ENCODE measurements at places on chromosomes 12 and 14.

- DNase-seq = no peak
Measured at GRCh38 chr12:114430306-114430705, 24.4 kb upstream of the TBX5 start.

GRCh38 chr12:53781228-53781801 lies 29.5 kb upstream of the CISTR start:
- DNase-seq = no peak

DNA sequence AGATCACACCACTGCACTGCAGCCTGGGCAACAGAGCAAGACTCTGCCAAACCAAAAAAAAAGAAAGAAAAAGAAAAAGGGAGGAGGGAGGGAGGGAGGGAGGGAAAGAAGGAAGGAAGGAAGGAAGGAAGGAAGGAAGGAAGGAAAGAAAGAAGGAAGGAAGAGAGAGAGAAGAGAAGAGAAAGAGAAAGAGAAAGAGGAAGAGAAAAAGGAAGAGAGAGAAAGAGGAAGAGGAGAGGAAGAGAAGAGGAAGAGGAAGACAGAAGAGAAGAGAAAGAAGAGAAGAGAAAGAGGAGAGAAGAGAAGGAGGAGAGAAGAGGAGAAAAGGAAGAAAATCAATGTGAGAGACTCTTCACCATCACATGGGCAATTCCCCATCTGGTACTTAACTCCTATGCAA lies 57.6 kb upstream of the CRACR2A start:
- no peak for DNase-seq

DNA sequence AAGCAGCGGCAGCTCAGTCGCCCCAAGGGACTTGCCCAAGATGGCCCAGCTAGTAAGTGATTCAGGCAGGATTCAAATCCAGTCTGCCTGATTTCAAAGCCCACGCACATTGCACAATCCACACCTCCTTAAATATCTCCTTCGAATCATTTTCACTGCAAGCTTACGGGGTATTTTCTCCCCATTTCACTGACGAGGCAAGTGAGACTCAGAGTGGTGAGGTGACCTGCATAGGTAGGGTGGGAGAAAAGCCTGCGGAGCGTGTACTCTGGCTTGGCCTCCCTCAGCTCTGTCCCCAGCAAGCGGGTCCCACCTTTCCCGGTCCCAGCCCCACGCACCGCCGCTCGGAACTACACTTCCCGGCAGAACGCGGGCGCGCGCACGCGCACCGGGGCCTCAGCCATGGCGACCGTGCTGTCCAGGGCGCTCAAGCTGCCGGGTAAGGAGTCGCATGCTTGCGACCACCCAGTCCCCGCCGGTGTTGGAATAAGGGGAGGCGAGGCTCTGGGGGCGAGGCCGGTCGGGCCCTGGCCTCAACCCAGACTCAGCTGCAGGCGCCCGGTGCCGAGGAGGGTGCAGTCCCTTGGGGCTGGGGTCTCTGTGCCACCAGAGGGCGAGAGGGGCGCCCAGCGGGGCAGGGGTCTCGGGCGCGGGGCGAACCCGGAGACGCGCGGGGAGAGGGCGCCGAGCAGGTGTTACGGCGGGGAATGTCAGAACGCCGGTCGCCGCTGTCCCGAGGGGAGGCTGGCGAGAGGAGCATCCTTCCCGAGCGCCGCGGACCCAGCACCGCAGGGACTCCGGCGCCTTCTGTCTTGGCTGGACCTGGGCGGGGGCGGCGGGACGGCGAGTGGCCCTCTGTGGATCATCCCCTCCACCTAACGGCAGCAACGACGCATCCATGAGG lies at the start of gene FAM234B:
TSS of gene FAM234B (plus strand) at position 380 of the 904 bp plus-strand sequence. CDS start at position 403, 23 bp downstream.
- peak; percentile 84 for DNase-seq

GRCh38 chr14:35992816-35993683 lies 166.9 kb downstream of the BRMS1L start:
- no peak for DNase-seq

DNA sequence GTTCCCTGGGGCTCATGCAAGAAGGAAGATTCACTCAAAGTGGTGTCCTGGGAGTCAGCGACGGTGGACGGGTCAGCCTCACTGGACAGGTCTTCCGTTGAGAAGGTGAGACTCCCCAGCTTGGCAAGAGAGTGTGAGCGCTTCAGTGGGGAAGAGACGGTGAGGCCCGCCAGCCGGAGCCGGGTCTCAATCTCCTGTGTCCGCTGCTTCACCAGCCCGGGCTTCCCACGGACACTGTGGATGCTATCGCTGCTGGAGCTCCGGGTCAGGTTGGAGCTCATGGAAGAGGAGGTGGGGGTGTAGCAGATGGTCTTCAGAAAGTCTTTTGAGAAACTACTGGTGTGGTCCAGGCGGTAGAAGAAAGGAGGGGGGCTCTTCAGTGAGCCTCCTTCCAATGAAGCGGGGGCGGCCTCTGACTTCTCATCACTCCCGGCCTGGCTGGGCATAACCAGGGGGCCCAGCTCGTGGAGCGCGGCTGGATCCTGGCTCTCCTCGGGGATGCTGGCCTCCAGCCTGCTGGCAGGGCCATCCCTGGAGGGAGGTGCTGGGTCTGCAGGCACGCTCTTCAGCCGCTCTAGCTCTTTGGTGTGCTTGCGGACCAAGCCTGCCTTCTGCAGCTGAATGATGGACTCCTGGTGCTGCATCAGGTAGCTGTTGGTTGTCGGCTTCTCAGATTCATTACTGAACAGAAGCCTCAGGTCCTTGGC lies 56.9 kb upstream of the CORO1C start:
- DNase-seq = no peak

DNA sequence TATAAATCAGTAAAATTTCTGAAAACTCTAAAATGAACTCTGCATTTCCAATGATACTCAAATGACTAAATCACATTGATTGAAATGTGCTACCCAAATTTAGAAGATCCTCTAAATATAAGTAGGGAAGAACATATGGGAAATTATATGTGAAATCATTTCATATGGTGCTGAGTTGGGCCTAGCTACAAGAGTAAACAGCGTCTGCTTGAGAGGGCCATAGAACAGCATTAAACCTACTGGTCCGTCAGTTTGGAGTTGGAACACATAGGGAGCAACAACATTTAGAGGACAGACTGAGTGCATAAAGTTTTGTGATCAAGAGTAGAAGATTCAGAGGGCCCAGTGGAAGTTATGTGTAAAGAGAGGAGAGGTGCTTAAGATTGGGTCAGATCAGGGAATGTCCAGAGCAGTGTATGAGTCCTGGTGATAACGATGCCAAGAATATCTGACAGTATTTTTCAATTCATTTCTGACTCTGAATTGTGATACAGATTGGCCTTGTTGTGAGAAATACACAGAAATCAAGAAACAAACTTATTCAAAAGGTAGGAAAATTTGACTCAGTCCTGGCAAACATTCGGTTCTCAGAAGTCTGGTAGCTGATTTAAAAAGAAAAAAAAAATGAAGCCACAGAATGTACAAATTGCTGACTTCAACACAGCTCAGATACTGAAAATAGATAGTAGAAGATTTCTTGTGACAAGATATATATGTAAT lies 362.2 kb downstream of the CCDC91 start:
- DNase-seq = no peak

GRCh38 chr12:6387541-6387940 lies 3.6 kb downstream of the LTBR start:
- DNase-seq = no peak

DNA sequence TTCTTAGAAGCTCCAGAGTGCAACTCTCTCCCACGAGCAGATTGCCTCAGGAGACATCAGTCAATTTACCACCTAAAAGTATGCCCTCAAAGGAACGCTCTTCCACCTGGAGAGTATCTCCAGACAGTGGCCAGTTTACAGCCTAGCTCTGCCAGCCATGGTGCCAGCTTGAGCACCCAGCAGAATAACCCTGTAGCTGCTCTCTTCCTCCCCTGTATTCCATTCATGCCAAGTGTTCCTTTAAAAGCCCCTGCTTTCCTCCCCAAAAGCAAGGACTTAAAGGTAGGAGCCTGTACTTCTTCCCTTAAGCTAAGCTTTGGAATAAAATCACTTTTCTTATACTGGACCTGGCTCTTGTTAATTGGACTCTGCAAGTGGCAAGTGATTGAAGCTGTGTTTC lies 245.4 kb upstream of the TMEM132C start:
- no peak for DNase-seq

- no peak for DNase-seq
Measured at GRCh38 chr14:55103005-55103640, 25.9 kb upstream of the LGALS3 start.

- DNase-seq = no peak
Measured at GRCh38 chr12:111887926-111888745, 46.1 kb downstream of the MAPKAPK5 start.

DNA sequence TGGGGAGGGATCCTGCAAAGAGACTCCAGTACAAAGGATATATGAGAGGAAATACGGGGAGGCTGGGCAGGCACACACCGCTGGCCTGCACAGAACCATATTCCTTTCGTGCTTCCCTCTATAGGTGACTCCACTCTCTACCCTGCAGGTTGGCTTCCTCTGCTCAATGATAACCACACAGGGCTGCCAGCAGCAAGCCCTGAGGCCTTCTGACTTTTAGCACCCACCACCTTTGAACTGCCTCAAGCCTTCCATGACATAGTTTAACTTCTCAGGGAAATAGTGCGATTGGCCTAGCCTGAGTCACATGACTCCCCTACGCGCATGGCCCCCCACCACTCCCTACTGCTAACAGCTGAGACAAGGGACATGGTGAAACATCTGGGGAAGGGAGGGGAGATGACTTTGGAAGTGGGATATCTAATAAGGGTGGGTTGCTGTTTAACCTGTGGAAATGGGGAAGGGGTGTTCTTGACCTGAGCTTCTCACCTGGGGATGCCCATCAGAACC lies 3.0 kb upstream of the FOXN3 start:
- DNase-seq = no peak

GRCh38 chr14:33404054-33404453 lies 465.4 kb downstream of the NPAS3 start:
- DNase-seq = no peak

- no peak for DNase-seq
Measured at GRCh38 chr14:95140060-95140858, 17.1 kb downstream of the DICER1 start.

- no peak for DNase-seq
Measured at GRCh38 chr14:52377940-52378339, 63.8 kb downstream of the PTGER2 start.
